Stimulated activated CD4-positive, alpha-beta T cell treated with anti-CD3 and anti-CD28 coated beads, Interleukin-2, amount 100 ng/mL, for 48 hours (primary cell): ENCODE measurements at places on chromosomes 2 and 18.

GRCh38 chr2:148658807-148659722 is 14.5 kb downstream of the EPC2 start:
- DNase-seq, result no peak

DNA sequence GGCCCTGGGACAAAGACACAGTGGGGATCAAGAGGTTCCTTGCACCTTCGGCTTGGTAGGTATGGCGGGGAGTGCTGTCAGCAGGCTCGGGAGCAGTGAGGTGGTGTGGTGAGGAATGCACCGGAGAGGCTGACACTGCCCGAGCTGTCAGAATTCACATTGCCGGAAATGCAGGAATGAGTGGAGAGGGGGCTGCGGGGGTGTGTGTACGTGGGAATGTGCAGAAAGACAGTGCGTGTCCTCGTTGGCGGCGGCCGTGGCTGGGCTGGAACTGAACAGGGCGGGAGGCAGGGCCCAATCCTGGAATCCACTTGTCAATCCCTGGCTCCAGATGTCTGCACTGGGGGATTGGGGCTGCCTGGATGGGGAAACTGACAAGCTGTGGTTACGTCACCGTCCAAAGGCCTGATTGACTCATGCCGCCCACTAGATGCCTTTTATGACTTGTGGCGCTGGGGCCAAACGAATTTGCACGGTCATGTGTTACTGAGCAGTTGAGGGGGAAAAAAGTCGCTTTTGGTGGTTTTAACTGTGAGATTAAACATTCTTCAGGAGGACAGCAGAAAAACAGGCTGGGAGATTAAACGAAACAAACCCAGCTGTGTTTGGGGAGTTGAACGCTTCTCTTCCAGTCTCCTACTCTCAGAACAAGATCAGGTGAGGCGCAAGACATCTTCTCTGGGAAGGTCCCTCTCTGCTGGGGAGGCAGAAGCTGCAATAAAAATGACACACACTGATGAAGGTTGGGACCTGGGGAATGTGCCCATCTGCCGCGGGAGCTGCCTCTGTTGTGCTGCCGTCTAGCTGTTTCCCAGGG is 189.4 kb upstream of the GLI2 start:
- DNase-seq, result no peak

- DNase-seq, result no peak
Observed at GRCh38 chr2:150126143-150126740, 361.2 kb downstream of the RND3 start.

GRCh38 chr2:226932443-226932842 is 96.6 kb downstream of the RHBDD1 start:
- DNase-seq, result no peak

- DNase-seq, result no peak
Observed at GRCh38 chr18:56632070-56633022, 6.0 kb downstream of the TXNL1 start.

DNA sequence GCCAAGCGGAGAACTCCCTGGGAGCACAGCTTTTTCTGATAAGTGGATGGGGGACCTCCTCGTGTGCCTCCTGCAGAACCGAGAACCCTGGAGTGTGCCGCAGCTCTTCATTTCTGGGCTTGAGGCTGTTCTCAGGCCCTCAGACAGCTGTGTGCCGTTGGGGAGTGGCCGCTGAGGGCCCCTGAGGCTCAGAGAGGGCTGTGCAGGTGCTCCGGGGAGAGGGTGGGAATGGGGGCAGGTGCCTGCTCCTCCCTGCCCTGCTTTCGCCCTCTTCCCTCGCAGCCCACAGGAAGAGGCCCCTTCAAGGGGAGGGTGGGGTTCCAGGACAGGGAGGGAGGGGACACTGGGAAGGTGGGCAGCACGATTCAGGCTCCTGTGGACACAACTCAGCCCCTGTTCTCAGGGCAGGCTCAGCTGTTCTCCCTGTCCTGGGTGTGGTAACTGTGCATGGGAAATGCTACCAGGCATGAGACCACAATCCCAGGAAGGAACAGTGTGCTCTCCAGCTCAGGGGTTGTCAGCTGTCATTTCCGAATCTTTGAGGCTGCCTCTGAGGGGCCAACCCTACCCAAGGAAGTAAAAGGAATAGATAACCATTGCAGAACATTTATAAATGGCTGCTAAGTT is 11.3 kb downstream of the LCT start:
- DNase-seq, result no peak

- DNase-seq, result no peak
Observed at GRCh38 chr2:209208211-209208610, 215.6 kb upstream of the MAP2 start.

DNA sequence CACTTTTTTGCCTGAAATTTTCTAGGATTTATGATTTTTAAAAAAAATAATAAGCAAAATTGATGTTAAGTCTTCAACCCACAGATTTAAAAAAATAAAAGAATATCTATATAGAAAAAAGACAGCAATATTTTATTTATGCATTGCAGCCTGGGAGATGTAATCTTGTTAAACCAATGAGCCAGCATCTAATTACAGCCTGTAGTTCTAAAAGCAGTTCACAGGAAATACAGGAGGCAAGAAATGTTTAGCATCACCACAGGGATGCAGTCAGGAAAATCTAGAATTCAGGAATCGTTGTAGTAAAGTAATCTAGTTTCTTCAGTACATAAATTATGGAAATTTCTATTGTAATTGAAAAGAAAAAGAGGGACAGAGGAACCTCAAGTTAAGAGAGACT is 17.2 kb downstream of the UGGT1 start:
- no peak for DNase-seq

GRCh38 chr2:176079831-176080539 is 3.8 kb downstream of the EVX2 start:
- DNase-seq, result no peak

- DNase-seq, result no peak
Observed at GRCh38 chr2:5685225-5685624, 7.0 kb upstream of the SOX11 start.

GRCh38 chr2:230447455-230448451 is 31.8 kb downstream of the SP100 start:
- DNase-seq, result no peak

DNA sequence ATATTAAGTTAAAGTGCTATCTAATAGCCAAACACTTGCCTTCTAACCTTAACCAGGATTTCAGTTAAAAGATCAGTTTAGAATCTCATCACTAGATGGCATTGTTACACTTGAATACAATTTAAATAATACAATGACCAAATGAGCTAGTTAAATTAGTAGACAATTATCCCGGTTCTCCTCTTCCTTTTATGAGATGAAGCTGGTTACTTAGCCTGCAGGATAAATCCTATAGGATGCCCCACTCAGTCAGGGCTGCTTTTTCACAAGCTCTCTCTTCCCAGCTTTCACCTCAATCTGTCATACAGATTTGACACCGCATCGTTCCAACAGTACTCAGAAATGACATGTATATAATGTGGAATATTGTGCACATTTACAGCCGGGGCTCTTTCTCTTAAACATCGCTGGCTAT is 678.8 kb downstream of the KCNJ3 start:
- DNase-seq, result no peak

DNA sequence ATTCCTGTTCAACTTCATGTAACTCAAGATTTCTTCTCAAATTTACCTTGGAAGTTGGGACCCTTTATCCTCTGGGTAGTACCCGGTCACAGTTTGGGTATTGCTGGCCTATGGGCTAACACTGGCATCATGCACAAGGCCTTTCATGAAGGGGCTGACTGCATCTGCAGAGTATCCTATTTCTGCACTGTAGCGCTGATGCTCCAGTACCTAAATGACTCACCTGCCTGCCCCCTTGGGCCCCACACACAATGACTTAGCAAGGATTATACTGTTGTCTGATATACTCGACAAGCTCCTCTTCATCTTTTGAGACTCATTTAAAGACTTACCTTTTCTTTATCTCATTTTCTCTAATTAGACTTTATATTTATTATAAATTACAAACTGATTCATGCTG is 39.9 kb downstream of the DNAH6 start:
- DNase-seq, result no peak

DNA sequence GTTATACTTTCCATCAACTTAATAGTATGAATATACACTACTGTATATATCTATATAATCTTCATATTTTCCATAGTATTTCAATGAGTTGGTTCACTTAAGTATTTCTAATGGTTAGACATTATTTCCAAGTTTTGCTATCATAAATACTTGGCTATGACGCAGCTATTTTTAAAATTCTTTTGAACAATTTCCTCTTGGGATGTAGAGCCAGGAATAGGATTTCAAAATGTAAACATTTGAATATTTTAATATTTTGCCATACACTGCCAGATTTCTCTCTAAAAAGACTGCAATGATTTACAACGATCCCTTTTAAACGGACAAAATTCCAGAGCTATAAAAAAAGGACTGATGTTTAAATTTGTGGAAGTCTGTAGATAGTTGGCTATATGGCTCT is 95.6 kb downstream of the NUP35 start:
- no peak for DNase-seq

GRCh38 chr2:86025229-86025820 is 80.4 kb downstream of the POLR1A start:
- DNase-seq, result no peak

- DNase-seq, result no peak
Observed at GRCh38 chr2:238403632-238404405, 22.9 kb upstream of the ASB1 start.

DNA sequence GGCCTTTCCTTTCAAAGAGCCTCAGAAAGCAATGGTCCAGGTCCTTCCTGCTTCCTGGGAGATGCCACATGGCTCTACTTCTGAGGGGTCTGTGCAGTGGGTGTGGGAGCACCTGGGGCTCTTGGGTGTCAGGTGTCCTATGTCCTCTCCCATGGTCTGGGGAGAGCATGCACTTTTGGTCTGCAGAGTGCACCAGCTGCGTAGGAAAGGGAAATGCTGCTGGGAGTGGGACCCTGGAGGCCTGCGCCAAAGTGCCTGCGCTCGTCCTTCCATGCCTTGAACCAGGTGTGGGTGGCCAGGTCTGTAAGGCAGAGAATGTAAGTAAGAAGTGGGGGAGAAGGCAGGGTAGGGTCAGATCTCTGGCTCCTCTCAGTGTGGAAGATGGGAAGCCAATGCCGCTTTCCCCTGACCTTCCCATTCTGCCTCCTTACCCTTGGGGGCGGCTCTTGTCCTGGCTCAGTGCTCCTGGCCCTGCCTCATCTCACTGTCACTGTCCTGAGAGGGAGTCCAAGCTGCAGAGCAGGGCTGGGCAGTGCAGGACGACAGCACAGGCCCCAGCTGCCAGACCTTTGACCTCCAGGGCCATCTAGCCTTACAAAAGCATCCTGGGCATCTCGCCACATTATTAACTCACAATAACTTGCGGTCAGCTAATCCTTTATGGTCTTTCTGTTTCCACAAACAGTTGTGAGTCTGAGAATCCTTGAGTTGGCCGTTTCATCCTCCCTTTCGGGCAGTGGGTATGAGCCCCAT is 6.6 kb upstream of the PROM2 start:
- no peak for DNase-seq

DNA sequence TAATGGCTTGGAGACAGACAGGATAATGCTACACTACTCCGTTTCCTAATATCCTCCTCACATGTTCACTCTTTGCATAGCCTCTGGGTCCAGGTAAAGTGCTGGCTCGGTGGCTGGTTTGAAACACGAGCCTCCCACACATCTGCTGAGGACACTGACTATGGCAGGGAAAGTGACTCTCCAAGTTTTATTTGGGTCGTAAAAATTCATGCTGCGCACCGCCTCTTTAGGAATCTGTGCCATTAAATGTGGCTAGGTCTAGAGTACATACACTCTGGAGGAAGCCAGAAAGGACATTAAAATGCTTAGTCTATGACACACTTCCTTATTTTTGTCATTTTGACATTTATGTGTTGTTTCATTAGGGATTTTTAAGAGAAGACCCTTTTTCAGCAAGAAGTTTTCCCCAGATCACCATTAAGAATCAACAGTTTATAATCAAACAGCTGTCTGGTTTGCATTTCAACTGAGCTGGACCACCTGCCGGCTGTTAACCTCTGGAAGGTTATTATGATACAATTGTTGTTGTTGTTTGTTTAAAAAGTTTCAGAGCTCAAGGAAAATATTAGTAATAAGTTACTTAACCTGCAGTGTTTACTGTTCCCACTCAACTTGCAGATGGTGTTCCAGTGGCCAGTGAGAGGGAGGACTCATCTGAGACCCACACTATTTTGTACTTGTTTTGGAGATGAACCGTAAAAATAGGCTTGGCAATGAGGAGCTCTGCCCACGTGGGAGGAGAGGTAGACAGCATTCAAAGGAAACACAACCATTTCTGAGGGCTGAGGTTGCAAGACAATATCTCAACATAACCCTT is 443.3 kb upstream of the MEIS1 start:
- no peak for DNase-seq

- no peak for DNase-seq
Observed at GRCh38 chr2:228983700-228984099, 287.4 kb downstream of the PID1 start.

GRCh38 chr2:169507698-169508097 is 1.8 kb upstream of the KLHL41 start:
- DNase-seq, result no peak

GRCh38 chr2:37713258-37713700 is 41.8 kb upstream of the CDC42EP3 start:
- no peak for DNase-seq

DNA sequence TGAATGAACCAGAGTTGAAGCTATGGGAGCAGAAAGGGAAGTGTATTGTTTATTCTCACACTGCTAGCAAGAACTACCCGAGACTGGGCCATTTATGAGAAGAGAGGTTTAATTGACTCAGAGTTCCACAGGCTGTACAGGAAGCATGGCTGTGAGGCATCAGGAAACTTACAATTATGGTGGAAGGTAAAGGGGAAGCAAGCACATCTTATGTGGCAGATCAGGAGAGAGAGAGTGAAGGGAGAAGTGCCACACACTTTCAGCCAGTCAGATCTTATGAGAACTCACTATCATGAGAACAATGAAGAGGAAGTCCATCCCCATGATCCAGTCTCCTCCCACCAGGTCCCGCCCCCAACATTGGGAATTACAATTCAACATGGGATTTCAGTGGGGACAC is 383.2 kb upstream of the SLC14A2 start:
- DNase-seq, result no peak

DNA sequence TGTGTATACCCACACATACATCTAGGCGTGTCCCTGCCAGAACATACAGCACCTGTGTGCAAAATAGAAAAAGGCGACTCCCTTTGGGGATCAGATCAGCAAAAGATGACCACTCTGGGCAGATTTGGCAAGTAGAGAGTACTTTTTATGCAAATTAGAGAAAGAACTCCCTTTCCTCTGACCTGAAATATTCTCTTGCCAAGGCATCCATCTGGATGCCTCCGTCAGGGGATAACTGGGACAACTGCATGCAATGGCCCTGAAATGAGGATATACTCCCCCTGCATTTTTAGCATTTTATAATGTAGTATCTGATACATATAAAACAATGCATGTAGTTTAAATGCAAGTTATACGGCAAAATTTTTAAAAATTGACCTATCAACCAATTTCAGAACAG is 247.7 kb downstream of the ICOS start:
- no peak for DNase-seq
